Erythroblast (primary cell): ENCODE measurements at places on chromosomes 6 and 20.

DNA sequence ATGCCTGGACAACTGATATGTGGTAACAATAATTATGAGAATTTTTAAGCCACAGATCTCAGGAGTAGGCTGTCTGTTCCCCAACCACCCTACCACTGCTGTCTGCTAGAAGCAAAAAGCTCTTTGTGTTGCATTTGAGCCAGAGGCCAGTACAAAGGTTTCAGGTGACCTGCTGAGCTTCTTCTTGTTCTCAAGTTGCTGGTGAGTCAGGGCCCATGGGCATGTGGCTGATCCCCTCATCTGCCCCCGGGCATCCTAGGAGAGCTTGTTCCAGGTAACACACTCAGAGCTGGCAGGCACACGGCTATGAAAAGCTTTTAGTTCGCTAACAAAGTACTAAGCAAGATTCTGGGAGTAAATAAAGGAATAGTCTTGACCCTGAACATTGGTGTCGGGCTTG is 285.3 kb downstream of the CDC5L start:
- DNase-seq = no peak

GRCh38 chr6:37580176-37580955 is 80.7 kb upstream of the CCDC167 start:
- no peak for DNase-seq

GRCh38 chr6:42182101-42182500 is 8.9 kb downstream of the GUCA1A start:
- DNase-seq = no peak

DNA sequence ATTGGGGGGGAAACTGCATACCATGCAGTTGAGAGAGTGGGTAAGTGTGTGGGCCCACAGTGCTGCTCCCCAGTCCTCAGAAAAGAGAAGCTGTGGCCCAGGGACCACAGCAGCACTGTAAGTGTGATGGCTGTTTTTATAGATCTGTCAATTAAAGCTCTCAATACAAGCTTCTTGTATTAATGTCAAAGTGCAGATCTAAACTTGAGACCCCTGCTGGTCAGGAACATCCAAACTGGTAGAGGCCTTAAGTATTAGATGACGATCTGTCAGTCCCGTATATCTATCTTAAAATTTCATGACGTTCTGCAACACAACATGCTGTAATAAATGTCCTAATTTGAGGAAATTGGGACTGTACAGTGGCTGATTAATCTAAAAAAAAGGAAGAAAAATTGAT is 74.8 kb downstream of the TULP4 start:
- DNase-seq = peak; percentile 21

GRCh38 chr6:44222486-44223318 is 693 bp upstream of the SLC29A1 start:
- no peak for DNase-seq

GRCh38 chr6:83221889-83222479 is 28.8 kb downstream of the RWDD2A start:
- peak; percentile 53 for DNase-seq

GRCh38 chr6:87473419-87473903 is 687 bp downstream of the SLC35A1 start:
- DNase-seq = peak; percentile 70

DNA sequence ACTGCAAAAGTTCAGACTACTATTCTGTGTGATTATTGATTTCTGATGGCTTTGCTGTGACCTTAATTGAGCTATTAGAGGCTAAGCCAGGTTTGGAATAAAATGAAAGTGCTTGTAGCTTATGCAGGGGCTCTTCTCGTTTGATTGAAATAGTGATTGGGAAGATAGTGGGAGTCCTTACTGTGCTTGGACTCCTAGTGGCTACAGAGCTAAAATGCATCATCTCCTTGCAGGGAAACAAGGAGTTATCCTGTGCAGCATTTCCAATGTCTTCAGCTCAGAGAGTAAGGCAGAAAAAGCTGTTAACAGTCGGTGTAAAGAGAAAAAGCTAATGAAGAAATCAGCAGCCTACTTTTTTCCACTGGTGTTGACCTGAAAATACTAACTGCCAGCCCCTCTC is 173.5 kb downstream of the SLC35F1 start:
- DNase-seq = no peak

DNA sequence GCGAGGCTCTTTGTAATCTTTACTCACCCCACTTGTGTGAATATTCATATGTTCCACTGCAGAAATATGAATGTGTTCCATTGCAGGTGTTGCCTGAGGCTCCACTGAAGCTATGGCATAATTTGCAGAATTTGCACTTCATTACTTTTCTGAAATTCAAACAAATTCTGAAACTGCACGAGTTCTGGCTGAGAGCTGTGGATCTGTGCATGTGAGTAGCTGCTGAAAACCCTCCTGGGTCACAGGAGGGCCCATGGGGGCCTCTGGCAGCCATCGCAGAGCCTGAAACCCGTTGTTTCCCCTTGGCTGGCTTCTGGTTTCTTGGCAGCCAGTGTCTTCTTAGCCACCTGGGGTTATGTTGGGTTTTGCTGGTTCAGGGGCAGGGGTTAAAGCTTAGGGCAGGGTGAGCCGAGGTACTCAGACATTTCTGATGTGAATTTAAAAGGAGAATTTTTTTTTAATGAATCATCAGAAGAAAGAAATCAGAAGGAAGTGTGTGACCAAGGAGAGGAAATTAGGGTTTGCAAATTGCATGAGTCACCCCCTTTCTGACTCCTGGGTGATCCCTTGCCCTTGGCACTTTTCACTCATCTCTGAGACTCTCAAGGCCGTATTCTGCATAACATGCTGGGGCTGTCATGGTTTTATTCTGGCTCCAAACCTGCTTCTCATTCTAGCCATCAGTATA is 40.6 kb downstream of the TOX2 start:
- DNase-seq = no peak

- DNase-seq = peak; percentile 69
These were observed 186.9 kb upstream of the UST start for GRCh38 chr6:148559848-148560433.

DNA sequence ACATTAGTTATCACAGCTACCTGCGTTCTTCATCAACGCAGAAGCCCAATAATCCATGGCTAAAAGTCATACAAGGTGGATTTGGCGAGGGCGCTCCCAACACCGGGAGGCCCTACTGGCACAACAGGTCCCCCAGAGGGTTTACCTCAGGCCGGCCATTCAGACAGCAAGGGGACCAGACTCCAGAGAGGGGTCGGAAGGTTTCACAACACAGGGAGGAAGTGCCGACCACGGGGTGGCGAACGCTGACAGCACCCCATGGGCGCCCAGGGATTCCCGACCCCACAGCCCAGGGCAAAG is 1515.9 kb upstream of the DEFB115 start:
- no peak for DNase-seq

DNA sequence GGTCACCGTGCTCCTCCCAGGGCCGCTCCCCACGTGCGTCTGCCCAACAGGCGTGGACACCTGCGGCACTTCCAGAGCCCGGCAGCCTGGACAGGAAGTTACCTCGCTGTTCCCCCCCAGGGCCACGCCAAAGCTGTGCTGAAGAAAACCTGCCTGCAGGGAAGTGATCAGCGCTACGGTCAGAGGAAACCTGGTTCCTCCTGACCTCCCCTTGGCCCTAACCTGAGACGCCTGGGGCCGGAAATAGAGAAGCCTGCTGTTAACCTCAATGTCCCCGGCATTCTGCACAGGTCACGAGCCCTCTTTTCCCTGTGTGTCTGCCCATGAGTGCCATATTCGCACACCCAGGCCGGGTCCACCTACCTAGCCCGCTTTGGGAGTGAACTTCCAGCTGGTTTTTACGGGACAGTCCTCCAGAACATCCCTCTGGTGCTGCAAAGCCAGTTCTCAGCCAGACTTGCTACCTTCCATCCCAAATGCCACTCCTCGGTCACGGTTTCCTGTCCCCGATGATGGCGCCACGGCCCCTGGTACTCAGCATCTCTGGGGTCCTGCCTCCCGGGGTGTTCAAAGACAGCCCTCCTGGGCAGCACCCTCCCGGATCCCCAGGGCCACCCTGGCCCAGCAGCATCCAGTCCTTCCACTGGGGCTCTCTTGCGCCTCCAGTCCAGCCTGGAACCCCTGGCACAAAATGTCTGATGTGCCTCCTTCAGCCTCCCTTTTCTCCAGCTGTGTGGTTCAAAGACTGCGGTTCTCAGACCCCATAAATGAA is 12.0 kb upstream of the IRF4 start:
- DNase-seq = no peak

- DNase-seq = no peak
These were observed 397.8 kb downstream of the LAMA2 start for GRCh38 chr6:129280749-129281148.

DNA sequence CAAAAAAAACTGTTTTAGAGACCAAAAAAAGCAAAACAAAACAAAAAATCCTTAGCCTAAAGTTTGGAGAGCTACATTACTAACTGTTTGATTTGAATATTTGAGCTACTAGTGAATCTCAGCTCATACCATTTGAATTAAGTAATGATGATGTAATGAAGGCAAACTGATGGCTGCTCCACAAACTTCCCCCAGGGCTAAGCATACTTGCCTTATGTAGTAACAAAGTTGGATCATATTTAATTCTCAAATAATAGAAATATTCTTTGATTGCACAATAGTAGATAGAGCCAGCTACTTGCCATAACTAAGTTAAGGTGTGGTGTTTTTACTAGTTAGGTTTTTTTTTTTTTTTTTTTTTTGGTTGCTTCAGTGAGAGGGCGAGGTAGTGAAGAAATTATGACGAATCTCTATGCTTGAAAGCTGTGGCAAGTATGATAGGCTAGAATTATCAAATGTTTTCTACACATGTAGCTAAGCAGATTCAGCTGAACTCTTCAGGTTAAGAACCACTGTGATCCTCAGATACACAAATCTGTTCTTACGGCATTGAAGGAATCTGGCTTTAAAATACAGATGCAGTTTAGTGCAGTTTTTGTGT is 2.9 kb downstream of the RAB32 start:
- no peak for DNase-seq

GRCh38 chr6:89387516-89388201 is 24.4 kb downstream of the RRAGD start:
- no peak for DNase-seq

- DNase-seq = peak; percentile 81
These were observed 20.3 kb downstream of the TTBK1 start for GRCh38 chr6:43263314-43264178.

- no peak for DNase-seq
These were observed 95.5 kb downstream of the ZFP64 start for GRCh38 chr20:52096117-52096516.

DNA sequence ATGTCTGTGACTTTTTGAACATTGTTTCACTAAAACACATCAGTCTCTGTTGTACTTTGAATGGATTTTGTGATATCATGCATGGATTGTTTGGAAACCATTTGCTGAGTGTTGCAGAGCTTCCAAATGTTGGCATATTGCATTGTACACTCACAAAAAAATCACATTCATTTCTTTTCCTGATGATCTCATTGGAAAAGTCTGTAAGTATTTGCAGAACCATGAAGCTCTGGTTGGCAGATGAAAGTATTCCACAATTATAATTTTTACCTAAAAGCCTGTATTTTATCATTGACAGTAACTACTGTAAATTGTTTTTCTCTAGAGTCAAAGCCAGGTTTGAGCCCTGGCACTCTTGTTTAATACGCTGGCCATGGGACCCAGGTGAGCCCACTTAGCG is 42.1 kb downstream of the VAPB start:
- no peak for DNase-seq

- DNase-seq = no peak
These were observed 117.5 kb downstream of the GMPR start for GRCh38 chr6:16355699-16356446.

DNA sequence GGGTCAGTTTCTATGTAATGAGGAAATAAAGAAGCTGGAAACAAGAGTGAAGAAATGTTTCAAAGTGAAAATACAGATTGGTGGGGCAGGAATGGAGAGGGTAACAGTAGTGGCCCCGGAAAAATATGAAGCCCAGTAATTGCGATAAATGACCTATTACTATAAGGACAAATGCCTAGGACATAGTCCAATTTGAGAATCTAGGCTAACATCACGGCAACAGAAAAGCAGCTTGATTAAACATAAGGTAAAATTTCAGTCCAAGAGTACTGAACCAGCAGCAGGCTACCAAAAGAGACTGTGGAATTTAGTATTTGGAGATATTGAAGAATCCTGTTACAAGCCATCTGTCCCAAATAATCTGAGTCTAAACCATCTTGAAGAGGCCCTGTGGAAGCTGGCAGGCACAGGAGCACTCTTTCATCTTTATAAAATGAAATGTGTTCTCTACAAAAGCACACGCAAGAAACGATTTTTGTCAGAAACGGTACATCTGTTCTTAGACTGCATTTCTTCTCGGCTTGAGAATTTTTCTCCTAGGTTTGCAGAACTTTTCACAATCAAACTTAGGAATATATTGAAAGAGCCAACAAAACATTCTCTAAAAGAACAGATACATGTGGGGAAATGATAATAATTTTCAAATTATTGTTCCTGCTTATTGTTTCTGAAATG is 49.3 kb downstream of the ELOVL5 start:
- DNase-seq = no peak

DNA sequence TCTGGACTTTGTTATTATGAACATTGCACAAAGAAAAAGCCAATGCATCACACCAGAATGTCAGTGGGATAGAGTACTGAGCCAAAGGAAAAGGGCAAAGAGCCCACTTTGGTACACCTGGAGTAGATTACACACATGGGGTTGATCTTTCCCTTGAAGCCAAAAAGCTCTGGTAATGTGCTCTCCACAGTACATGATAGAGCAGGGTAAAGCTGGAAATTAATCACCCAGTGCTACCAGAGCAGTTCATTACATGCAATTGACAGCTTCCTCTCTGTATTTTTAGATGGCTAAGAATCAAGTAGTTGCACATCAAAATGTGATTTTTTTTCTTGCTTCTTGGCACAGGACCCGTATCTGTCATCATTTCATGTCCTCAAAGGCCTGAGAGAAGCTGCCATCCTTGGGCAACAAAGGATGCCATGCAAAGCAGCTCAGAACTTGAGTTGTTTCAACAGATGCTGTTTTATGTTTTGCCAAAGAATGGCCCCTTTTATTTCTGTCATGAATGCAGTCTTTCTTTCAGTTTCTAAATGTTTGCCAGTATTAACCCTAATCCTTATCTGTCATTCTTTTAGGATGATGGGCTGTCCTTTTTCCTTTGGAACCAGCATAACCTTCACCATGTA is 88.1 kb downstream of the HDGFL1 start:
- DNase-seq = no peak

DNA sequence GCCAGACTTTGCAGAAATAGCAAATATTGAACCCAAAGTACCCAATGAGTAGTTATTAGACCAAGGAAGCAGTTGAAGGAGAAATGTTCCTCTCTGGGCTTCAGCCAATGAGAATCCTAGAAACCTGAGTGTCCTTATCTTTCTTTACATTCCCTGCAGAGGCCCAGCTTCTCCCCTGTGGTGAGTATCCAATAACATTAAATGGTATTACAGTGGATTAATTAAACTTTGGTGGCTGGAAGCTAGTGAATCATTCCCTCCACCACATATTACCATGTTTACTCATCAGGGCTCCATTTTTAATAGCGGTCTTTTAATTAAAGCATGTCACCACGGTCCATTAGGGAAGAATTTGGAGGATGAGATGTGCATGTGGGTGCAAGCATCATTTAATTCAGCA is 74.0 kb downstream of the UNC5CL start:
- DNase-seq = no peak

DNA sequence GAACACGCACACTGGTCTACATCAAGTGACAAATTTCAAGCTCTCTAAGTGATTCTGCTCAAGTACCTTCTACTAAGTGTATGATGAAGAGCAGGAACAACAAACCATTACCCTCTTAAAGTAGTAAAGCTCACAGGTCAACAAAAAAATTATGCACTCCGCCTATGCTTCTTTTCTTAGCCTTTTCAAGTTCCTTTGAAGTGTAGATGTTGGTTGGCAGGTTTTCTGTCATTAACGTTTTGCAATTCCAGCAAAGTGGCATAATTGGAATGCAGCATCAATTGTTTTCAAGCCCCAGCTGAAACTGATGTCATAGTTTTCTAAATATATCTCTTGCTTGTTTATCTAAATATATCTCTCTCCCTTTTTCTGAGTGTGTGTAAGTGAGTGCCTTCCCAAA is 396.9 kb upstream of the EYS start:
- no peak for DNase-seq
